ENCODE measurements at places on chromosomes 13 and 19.
A peak's percentile ranks its signal among the peaks of the same experiment; 100 is the strongest.

DNA sequence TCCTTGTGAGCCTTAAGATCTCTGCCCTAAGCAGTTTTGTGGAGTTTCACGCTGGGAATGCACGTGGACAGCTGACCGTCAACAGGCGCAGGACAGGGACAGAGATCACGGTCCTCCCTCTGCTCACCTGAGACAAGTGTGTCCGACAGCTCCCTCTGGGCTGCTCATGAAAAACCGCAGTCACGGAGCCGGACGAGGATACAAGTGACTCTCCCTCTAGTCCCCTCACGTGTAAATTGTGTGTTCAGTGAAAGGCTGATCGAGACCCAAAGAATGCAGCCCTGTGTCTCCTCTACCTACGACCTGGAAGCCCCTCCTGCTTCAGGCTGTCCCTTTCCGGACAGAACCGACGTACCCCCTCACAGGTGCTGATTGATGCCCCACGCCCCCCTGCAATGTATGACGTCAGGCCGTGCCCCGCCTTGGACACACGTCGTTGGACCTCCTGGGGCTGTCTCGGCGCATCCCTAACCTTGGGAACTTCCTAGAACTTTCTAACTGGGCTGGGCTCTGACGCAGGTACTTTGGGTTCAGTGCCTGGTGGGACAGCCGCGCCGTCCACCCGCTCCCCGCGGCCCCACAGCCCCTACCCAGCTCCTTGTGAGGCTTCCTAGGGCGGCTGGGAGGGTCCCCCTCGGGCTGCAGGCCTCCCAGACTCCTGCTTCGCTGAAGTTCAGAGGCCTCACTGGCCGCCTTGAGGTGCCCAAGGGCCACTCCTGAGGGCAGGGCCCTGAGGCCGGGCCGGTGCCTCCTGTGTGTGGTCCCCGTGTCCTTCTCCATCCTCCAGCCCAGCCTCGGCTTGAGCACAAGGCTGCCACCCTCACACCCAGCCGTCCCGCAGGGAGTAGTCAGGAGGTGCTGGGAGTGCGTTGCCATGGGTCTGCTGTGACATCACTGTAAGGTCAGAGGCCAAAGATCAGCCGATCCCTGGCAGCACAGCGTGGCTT lies at the start of gene C13orf46:
Gene C13orf46 (minus strand): TSS at position 859 of the 947 bp plus-strand sequence. CDS start 79 bp downstream, at position 780.
- no peak for ATAC-seq

GRCh38 chr13:75216038-75216437 lies 265.9 kb downstream of the TBC1D4 start:
- no peak for ATAC-seq

DNA sequence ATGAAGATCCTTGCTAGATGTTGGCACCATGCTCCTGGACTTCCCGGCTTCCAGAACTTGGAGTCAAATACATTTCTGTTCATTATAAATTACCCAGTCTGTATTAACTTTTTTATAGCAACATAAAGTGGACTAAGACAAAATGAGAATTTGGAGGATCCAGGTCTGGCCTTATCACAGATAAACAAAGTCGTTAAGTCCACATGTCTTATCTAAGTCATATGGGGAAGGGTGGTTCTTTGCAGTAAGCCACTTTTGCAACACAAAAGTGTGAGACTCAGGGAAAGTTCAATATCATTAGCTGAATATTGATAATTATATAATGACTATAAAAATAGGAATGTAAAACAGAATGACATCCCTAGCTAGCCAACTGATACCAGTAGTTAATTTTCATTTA lies 91.6 kb upstream of the SIAH3 start:
- no peak for ATAC-seq

- ATAC-seq, result no peak
Measured at GRCh38 chr19:405121-405965, 3.6 kb downstream of the C2CD4C start.

GRCh38 chr13:114065141-114065925 lies 67.1 kb downstream of the RASA3 start:
- ATAC-seq, result peak; percentile 81

- peak; percentile 6 for ATAC-seq
Measured at GRCh38 chr19:47230054-47230920, 712 bp downstream of the BBC3 start.

DNA sequence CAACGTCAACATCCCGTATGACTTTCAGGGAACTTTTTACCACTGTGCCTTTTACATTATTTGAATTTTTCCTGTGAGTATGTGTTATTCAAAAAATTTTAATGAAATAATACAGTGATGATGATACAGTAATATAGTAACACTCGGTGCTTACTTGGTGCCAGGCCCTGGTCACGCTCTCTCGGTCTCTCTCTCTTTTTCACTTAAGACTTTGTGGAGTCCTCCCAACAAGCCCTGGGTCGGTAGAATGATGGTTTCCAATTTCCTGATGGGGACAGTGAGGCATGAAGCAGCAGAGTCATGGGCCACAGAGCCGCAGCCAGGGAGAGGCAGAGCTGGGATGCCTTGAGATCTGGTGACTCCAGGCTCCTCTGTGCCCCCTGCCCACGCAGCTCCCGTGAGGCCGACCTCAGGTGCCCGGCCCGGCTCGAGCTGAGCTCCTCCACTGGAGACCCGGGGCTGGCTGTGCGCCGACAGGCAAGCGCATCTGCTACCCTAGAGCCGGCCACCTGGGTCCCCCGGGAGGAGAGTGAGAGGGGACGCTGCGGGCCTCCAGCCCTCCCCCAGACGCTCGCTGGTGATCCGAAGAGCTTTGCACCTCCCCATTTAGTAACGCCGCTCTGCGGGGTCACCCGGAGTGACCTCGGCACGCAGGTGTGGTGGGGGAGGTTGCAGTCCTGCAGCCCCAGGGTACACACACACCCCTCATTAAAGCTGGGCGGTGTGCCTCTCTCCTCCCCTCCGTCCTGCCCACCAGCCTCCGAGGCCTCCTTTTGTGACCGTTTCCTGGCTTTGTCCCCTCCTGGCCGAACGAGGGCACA lies 4.4 kb upstream of the SBK3 start:
- no peak for ATAC-seq

DNA sequence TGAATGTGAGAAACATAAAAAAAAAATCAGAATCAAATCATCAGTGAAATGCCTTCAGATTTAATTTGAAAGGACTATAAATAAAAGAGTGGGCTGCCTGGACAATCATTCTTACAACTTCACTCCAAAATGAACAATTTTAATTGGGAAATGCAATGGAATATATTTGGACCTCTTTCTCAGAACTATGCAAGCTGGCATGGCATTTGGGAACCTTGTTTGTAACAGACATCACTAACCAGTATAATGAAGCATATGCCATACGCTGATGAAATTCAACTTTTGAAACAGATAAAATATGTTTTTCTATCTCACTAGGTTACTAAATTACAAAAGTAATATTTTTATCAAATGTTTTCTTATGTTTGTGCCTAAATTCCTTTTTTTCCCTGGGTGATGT lies 64.2 kb upstream of the FAM216B start:
- no peak for ATAC-seq

- no peak for ATAC-seq
Measured at GRCh38 chr19:3945838-3946237, 13.0 kb downstream of the NMRK2 start.

- no peak for ATAC-seq
Measured at GRCh38 chr19:1146412-1146699, 27.7 kb downstream of the SBNO2 start.

DNA sequence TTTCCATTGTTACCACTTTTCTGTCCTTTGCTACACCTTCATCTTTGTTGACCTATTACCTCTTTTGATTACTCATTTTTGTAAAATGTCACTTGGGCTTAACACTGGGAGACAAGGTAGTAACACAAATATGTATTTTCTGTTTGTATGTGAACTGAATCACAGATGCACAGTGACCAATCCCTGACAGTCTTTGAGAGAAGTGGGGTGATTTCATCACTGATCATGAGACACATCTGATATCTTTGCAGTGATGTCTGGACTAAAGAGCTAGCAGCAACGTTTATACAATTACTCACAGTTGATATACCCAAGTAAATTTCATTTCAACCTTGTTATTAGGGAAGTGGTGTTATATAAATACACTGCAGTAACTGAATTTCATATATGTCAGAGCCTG lies 1397.4 kb upstream of the SPRY2 start:
- no peak for ATAC-seq

DNA sequence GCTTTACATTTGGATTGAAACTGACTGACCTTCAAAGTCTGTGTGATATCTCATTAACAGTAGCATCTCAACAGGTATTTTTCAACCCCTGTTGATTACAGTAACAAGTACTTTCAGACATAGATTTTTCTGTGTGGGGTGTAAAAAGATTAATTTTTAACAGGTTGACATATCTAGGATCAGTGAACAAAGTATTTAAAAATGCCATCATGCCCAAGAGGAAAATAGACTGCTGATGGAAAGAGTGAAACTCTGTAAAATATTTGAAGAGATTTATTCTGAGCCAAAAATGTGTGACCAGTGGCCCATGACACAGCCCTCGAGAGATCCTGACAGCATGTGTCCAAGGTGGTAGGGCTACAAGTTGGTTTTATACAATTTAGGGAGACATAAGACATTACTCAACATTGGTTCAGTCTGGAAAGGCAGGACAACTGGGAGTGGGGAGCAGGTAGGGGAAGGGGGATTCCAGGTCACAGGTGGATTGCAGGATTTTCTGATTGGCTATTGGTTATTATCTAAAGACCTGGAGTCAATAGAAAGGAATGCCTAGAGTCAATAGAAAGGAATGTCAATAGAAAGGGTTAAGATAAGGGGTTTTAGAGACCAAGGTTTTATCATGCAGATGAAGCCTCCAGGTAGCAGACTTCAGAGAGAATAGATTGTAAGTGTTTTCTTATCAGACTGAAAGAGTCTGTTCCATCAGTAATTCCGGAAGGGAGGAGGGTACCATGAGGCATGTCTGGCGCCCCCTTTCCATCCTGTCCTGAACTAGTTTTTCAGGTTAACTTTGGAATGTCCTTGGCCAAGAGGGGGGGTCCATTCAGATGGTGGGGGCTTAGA lies 29.1 kb downstream of the TNFRSF19 start:
- no peak for ATAC-seq

- no peak for ATAC-seq
Measured at GRCh38 chr13:103100830-103101229, 34.6 kb upstream of the SLC10A2 start.

DNA sequence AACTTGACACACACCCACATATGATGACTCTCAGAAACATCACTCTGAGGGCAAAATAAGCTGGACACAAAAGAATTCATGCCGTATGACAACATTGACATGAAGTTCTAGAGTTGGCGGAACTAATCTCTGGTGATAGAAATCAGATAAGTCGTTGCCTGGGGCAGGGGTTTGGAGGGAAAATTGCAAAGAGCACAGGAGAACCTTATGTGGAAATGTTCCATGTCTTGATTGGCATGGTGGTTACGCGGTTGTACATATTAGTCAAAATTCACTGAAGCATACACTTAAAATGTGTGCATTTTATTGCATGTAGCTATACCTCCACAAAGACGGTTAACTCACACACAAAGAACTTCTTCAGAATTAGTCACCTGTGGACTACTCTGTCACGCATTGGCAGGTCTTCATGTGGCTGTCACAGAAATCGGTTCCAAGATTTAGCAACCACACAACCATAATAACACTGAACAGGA lies 137.8 kb upstream of the GJB6 start:
- ATAC-seq, result peak; percentile 89

GRCh38 chr13:41613984-41614661 lies 156.8 kb downstream of the RGCC start:
- ATAC-seq, result no peak

DNA sequence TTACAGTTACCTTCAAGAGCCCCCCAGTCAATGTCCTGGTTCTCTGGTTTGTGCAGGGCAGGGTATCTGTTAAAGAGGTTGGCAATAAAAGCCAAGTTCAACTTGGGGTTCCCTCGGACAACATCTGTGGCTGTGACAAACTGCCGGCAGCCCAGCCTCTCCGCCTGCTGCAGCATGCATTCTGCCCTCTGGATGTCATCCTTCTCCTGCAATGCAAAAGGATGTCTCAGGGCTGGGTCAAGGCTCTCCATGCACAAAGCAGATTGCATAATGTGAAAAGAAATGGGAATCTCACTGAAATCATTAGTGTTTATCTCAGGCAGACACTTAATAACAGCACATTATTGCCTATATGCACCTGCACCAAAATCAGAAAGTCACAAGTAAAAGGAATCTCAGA lies 35.1 kb downstream of the LCP1 start:
- no peak for ATAC-seq

DNA sequence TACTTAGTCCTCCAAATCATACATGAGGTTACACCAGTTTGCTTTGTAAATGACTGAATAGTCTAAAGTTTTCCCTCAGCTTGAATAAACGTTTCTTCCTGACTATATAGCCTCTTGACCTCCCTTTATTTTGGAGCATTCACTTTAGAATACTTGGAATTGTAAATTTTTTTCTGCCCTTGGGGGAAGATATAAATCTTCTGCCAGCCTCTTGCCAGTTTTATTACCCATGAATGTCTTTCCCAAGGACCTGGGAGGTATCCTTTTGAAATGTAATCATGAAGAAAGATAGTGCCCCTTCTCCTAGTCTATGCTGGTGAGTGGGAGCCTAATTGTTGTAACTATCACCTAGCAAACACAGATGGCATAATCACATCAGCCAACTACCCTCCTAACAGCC lies 2033.9 kb upstream of the PCDH20 start:
- no peak for ATAC-seq

GRCh38 chr19:35318679-35319448 lies 10.1 kb upstream of the CD22 start:
- ATAC-seq, result peak; percentile 71

DNA sequence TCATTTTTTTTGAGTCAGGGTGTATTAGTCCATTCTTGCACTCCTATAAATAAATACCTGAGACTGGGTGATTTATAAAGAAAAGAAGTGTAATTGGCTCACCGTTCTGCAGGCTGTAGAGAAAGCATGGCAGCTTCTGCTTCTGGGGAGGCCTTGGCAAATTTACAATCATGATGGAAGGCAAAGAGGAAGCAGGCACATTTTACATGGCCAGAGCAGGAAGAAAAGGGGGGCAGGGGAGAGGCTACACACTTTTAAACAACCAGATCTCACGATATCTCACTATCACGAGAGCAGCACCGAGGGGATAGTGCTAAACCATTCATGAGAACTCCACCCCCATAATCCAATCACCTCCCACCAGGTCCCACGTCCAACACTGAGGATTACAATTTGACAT lies 44.5 kb upstream of the MIR17HG start:
- no peak for ATAC-seq

- ATAC-seq, result no peak
Measured at GRCh38 chr13:93375491-93375890, 148.9 kb downstream of the GPC6 start.
